ENCODE measurements at places on chromosomes 5 and 9.

DNA sequence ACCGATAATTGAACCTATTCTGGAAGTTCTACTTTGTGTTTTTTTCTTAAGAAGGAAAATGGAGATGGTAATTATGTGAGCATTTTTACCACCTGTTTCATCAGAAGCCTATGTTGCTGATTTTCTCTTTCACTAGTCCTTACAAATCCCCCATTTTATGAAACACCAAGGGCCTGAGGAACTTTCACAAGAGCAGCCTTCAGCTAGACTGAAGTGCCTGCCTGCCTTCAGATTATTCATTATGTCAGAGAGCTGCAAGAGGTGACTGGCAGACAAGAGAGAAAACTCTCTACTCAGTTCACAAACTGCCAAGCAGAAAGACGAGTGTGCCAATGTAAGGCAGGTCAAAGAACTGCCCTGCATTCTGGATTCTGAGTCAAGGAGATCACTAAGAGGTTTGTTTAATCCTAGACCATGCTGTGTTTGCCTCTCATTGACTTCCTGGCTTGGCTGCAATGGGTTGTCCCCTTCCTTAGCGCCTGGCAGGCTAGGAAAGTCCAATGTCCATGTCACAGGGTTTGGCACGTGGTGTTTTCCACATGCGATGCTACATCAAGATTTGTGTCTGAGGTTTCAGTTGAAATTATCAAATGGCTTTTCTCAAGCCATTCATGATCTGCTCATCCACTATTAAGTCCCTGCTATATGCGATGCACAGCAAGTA is 143.3 kb downstream of the CDC42SE2 start:
- DNase-seq, result no peak

- DNase-seq, result no peak
Measured at GRCh38 chr5:1268666-1269065, 26.2 kb downstream of the TERT start.

GRCh38 chr5:37248970-37249814 is at the start of gene CPLANE1:
Gene CPLANE1, minus strand, starts transcription at chr5:37249376. Its CDS starts 1,678 bp downstream, at chr5:37247698.
- DNase-seq, result peak; percentile 21

GRCh38 chr5:73114044-73114688 is 6.2 kb upstream of the TMEM171 start:
- DNase-seq, result no peak

DNA sequence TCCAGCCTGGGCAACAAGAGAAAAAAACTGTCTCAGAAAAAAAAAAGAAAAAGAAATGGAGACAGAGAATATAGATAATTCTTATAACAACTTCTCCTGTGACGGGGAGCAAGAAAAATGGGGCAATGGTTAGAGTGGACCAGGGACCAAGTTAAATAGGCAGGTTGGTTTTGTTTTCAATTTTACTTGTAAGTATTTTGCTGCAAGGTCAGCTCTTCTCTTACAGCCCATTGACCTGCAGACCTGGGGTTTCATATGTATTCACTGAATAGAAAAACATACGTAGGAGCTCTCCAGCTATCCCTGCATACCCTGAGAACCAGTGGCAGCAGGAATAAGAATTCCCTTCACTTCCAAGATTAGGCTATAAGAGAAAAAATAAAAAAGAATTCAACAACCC is 29.2 kb upstream of the IL13 start:
- DNase-seq, result no peak

- no peak for DNase-seq
Measured at GRCh38 chr5:136016945-136017530, 11.8 kb upstream of the TGFBI start.

GRCh38 chr9:125509476-125509875 is 197.5 kb downstream of the MAPKAP1 start:
- no peak for DNase-seq

GRCh38 chr5:84438456-84438855 is 53.8 kb upstream of the EDIL3 start:
- no peak for DNase-seq

- no peak for DNase-seq
Measured at GRCh38 chr5:65742565-65743231, 20.7 kb downstream of the NLN start.

DNA sequence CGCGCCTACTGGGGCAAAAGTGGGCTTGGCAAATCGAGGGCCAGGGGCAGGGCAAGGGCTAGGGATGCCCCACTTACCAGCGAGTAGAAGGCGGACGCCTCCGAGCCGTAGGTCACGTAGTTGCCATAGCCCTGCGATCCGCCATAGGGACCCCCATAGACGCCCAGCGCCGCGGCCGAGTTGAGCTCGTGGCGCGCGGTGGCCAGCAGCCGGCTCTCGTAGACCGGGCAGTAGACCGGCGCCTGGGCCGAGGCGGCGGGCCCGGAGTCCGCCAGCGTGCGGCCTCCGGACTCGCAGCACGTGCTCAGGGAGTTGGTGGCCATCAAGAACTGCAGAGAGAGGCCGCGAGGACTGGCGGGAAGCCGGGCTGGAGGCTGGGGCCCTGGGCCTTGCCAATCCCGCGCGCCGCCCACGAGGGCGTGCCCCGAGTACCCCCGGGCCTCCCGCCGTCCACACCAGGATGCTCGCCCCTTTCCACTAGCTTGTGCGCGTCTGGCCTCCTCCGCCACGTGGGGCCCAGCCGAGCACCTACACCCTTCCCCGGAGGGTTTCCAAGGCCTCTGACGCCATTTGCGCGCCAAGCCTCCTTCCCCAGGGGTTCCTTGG is 891 bp downstream of the IRX4 start:
- DNase-seq, result no peak

DNA sequence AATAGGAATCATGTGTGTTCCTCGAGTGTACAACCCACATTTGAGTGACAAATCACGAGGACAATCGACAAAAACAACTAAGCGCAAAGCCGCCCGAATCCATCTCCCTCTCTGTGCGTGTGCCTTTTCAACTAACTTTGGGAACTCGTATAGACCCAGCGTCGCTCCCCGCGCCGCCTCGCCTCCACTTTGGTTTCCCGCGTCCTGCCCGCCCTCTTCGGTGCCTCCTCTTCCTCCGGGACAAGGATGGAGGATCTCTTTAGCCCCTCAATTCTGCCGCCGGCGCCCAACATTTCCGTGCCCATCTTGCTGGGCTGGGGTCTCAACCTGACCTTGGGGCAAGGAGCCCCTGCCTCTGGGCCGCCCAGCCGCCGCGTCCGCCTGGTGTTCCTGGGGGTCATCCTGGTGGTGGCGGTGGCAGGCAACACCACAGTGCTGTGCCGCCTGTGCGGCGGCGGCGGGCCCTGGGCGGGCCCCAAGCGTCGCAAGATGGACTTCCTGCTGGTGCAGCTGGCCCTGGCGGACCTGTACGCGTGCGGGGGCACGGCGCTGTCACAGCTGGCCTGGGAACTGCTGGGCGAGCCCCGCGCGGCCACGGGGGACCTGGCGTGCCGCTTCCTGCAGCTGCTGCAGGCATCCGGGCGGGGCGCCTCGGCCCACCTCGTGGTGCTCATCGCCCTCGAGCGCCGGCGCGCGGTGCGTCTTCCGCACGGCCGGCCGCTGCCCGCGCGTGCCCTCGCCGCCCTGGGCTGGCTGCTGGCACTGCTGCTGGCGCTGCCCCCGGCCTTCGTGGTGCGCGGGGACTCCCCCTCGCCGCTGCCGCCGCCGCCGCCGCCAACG is at the start of gene GPR150:
TSS of gene GPR150 (plus strand) at position 58 of the 840 bp plus-strand sequence. CDS start at position 247, 189 bp downstream.
- DNase-seq, result peak; percentile 55

GRCh38 chr5:73370095-73370494 is 78.5 kb downstream of the FOXD1 start:
- DNase-seq, result no peak

- DNase-seq, result no peak
Measured at GRCh38 chr9:72497447-72498046, 23.9 kb upstream of the TMC1 start.

DNA sequence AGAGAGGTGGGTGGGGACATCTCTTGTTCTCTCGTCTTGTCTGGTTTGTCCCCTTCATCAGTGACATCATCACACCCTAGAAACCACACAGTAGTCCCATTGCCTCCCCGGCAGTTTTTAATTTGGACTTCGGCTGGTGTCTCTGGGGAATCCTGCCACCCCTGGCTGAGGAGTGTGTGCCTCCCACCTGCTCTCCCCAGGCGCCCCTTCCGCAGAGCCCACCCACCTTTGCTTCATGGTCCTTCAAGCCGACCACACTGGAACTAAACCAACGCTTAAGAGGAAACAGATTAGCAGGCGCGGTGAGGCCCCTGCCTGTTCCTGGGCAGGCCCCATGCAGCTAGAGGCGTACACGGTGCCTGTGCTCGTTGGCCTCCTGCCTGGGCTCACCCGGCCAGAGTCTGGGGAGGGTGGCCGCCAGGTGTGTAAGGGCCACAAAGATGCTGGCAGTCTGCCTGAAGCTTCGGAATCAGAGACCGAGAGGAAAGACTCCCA is 107.6 kb upstream of the SPRY4 start:
- no peak for DNase-seq

Data from T-helper 17 cell (primary cell).